ENCODE measurements at places on chromosomes 6 and 20.
A peak's percentile ranks its signal among the peaks of the same experiment; 100 is the strongest.

DNA sequence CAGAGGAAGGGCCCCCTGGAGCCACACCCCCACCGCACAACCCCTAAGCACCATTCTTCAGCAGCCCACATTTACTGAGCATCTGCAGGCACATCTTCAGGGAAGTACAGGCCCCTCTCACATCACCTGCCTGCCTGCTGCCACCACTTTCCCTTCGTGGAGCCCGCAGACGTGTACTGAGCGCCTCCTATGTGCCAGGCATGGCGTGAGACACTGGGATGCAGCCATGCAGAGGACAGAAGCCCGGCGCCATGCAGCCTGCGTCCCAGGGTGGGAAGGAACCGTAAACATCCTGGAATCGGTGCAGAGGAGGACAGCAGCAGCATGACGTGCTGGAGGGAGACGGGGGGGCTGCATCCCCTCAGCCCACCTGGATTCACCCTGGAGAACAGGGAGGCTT lies 78.1 kb downstream of the GRM4 start:
- no peak for DNase-seq

DNA sequence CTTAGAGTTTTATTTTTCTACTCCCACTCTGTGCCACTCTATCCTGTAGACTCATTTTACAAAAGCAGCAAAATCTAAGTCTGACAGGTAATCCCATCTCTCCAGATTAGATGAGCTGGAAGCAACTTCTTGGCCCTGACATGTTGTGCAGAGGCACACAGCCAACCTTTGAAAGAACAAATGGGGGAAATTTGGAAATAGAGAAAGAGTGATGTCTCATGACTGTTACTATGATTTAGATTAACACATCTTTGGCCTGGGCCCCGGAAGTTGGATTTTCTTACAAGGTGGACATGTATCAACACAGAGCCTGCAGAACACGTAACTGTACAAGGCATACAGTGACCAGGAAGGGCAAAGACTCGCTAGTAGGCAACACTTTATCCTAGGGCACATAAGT lies 227.7 kb downstream of the MYLK4 start:
- no peak for DNase-seq

DNA sequence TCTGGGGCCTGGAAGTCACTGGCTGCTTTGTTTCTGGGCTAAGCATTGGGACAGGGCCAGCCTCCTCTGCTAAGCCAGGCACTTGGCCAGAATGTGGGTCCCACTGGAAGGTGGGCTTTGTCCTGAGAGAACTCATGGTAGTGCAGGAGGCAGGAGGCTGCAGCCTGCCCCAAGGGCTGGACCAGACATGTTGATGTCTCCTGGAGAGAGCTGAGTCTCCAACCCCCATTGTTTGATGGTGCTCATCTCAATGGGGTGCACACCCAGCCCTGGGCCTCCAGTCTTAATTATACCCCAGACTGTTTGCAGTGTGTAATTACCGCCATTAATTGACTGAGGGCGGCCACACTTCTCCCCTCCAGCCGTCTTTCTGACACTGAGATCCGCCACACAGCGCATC lies 220.5 kb upstream of the PMEPA1 start:
- DNase-seq, result no peak

- peak; percentile 56 for DNase-seq
These were observed 1.7 kb downstream of the KCNK15 start for GRCh38 chr20:44747166-44748004.

- no peak for DNase-seq
These were observed 209.8 kb upstream of the PROKR2 start for GRCh38 chr20:5526516-5526915.

GRCh38 chr6:3771407-3772011 lies 20.0 kb upstream of the PXDC1 start:
- DNase-seq, result no peak

GRCh38 chr6:83868639-83869038 lies 9.2 kb downstream of the CYB5R4 start:
- no peak for DNase-seq

- no peak for DNase-seq
These were observed 195.6 kb downstream of the HDGFL1 start for GRCh38 chr6:22765015-22765414.

GRCh38 chr6:45709781-45710220 lies 305.9 kb downstream of the CLIC5 start:
- no peak for DNase-seq

DNA sequence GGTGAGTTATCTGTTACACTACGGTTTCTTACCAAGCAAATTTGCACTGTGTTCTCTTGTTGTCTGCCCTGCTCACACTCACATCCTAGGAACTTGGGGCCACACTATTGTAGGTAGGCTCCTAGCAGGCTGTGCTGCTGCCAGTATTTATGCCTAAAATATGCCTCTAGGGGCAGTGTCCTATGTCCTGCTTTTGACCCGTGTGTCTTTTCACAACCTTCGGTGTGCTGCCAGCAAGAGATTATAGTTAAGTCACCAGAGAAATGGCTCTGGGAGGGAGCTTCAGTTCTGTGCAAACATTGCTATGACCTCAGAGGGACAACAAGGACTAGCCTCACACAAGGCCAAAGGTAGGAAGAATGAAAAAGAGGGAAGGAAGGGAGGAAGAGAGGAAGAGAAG lies 8.9 kb upstream of the TAAR5 start:
- peak; percentile 5 for DNase-seq

DNA sequence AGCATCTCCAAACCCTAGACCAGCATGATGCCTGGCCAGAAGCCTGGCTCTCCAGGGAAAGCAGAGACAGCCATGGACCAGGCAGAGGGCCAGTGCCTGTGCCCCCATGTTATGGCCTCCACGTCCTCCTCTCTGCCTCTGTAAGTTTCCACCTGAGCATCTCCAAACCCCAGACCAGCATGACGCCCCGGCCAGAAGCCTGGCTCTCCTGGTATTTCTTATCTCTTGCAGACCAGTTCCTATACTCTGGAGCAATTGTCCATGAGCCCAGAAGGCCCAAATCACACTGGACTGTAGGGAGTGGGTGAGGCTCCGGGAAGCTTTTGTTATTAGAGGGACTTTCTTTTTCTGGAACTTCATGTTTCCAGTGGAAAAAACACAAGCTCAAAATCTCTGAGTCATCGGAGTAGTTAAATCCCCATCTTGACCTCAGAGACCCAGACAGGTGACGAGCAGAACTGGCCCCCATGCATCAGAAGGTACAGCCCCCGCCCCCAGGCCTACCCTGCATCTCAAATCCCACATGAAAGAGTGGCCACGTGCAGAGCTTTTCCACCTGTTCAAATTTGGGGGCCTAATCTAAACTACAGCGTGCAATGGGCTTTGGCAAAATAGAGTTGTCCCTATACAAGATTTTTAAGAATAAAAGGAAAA lies 110.2 kb upstream of the FOXQ1 start:
- DNase-seq, result no peak

- DNase-seq, result no peak
These were observed 1195.9 kb upstream of the MAP3K7 start for GRCh38 chr6:91782802-91783201.

DNA sequence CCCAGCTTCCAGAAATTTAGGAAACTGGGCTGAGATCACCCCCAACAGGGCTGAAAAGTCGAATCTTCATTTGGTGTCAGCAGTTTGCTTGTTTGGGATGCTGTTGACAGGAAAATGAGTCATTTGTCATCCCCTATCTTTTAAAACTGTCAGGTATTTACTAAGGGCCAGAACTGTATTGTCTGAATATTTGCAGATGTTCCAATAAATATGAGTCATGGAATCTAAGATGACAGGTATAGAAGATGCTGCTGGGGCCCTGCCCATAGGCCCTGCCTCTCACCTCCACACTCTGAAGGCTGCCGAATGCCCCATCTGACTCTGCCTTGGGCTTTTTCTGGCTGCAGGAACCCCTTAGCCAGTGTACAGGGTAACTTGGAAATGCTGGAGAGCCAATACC lies 3.9 kb downstream of the ETV7 start:
- DNase-seq, result no peak

- DNase-seq, result no peak
These were observed 216.7 kb downstream of the ATXN1 start for GRCh38 chr6:16544521-16544920.

GRCh38 chr6:104718672-104719071 lies 141.0 kb downstream of the HACE1 start:
- DNase-seq, result no peak

DNA sequence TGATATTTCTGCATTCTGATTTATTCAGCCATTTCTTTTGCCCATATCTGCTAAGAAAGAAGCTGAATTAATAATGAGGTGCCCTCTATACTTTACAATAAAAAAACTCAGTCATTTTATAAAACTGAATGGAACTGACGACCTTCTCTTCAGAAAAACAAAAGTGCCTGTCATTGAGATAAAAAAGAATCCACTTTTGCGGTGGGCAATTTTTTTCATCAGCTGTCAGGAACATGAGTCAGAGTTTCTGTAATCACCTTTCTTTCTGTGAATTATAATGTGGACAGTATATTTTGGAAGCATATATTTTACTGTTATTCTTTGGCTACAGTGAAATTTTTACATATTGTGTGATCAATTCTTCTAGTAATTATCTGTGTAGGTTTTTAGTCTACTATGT lies 33.4 kb downstream of the IL20RA start:
- DNase-seq, result no peak

- DNase-seq, result no peak
These were observed 674.2 kb upstream of the FLRT3 start for GRCh38 chr20:15011631-15012030.

- no peak for DNase-seq
These were observed at the start of gene CST9 for GRCh38 chr20:23605867-23606651. TSS of gene CST9 (minus strand) at chr20:23605917. CDS start at chr20:23605864, 53 bp downstream.

DNA sequence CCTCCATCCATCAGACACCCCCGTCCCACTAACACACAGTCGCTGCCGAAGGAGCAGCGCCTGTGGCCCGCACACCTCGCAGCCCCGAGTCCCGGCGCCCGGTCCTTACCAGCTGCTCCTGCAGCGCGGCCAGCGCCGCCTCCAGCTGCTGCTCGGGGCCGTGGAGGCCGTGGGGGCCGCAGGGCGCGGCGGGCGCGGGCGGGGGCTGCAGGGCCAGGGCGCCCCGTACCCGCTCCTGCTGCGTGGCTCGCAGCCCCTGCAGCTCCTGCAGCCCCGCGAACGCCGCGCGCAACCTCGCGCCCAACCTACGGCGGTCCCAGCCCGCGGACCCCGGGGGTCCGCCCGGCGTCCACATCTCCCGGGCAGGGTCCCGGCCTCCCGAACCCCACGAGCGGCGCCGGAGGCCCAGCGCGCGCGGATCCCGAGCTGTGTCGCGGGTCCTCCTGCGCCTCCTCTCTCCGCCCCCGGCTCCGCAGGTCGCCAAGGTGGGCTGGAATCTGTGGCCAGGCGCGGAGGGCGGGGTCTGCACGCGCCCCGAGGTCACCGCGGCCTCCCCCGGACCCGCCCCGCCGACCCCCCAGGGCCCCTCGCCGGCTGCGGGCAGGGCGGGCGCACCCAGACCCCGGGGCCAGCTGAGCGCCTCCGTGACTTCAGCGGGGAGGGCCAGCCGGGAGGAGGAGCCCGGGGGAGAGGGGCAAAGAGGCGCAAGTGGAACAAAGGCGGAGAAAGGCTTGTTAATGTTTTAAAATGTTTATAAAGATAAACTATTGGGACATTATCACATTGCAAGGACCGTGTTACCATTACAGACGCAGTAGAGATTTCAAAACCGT lies at the start of gene DACT2:
Gene DACT2, minus strand, starts transcription at position 499 of the 833 bp plus-strand sequence. Its CDS starts 144 bp downstream, at position 355.
- no peak for DNase-seq

- peak; percentile 82 for DNase-seq
These were observed at the start of gene FERMT1 for GRCh38 chr20:6122873-6123648. TSS of gene FERMT1 (minus strand) at chr20:6123030. CDS start at chr20:6119554, 3,476 bp downstream.

- DNase-seq, result no peak
These were observed 114.6 kb downstream of the LCA5 start for GRCh38 chr6:79422666-79423065.

DNA sequence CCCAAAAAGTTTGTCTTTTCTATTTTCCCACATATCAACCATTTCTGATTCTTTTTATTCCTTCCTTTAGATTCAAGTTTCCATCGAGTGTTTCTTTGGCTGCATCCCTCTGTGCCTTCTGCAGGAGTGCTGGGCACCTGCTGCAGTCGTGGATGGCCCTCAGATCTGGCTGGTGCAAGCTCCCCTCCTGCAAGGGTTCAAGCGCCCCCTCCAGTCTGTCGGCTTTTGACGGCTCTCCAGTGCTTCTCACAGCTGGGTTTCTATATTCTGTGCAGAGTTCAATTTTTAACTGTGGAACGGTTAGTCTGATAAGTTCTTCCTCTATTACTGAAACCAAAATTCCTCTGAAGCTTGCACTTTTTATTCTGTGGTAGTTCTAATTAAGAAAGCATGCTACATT lies 132.1 kb downstream of the HUS1B start:
- DNase-seq, result no peak

- DNase-seq, result no peak
These were observed 146.5 kb downstream of the ZMYND8 start for GRCh38 chr20:47209982-47210381.

DNA sequence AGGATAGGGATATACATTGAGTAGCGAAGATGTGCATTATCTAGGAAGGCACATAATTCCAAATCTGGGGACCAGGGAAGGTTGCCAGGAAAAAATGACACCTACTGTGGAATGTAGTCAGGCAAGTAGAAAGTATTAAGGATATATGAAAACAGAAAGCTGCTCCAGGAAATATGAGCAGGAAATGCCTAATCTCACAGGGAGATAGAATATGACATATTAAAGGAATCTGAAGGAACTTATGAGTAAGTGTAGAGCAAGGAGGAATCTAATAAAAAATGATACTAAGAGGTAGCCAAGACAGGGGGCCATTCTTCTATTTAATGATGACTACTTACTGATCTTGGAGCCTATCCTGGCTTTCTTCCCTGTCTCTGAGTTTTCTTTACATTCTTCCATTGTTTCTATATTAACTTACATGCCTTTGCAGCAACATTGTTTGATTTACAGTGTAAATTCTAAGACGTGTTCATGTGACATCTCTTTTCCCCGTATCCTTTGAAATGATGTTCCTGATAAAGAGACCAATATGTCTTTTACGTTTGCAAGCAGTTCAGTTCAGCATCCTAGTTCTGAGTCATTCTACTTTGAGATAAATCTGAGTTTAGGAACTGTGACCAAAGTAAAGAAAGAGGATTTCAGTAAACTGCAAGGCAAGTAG lies 58.6 kb downstream of the TINAG start:
- DNase-seq, result no peak

- DNase-seq, result no peak
These were observed 60.0 kb downstream of the PTPN1 start for GRCh38 chr20:50569864-50570836.

DNA sequence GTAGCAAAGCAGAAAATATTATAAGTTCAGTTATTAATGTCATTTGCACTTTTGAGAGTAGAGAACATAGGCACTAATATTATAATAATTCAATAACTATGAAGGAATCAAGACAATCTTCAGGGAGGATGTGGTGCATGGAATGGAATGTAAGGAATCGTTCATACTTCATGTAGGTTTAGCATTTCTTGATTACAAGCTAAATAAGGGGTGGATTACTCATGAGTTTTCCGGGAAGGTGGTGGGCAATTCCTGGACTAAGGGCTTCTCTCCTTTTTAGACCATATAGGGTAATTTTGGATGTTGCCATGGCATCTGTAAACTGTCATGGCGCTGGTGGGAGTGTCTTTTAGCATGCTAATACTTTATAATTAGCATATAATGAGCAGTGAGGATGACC lies 9.1 kb upstream of the BTNL2 start:
- no peak for DNase-seq

GRCh38 chr20:47586649-47587294 lies 85.1 kb downstream of the NCOA3 start:
- no peak for DNase-seq

All from SHP77 treated with DMSO at 0.1 percent for 48 hours (cell line).